MCF 10A (cell line): ENCODE measurements at places on chromosomes 16 and 17. TPM values are rescaled to one million over a fixed set of nuclear protein-coding genes. Genes with fewer than 3 reads are reported as not detected.

GRCh38 chr17:39473310-39473709 lies 12.0 kb downstream of the CDK12 start:
- no peak for DNase-seq

GRCh38 chr16:86285938-86286921 lies 224.1 kb upstream of the FOXF1 start:
- DNase-seq, result no peak

GRCh38 chr17:75240394-75241142 lies 20.8 kb downstream of the GGA3 start:
- DNase-seq, result peak; percentile 37

- DNase-seq, result peak; percentile 14
These were observed 884 bp upstream of the JPT1 start for GRCh38 chr17:75155191-75155601.

- no peak for DNase-seq
These were observed 6.4 kb downstream of the PDK2 start for GRCh38 chr17:50101346-50102163.

DNA sequence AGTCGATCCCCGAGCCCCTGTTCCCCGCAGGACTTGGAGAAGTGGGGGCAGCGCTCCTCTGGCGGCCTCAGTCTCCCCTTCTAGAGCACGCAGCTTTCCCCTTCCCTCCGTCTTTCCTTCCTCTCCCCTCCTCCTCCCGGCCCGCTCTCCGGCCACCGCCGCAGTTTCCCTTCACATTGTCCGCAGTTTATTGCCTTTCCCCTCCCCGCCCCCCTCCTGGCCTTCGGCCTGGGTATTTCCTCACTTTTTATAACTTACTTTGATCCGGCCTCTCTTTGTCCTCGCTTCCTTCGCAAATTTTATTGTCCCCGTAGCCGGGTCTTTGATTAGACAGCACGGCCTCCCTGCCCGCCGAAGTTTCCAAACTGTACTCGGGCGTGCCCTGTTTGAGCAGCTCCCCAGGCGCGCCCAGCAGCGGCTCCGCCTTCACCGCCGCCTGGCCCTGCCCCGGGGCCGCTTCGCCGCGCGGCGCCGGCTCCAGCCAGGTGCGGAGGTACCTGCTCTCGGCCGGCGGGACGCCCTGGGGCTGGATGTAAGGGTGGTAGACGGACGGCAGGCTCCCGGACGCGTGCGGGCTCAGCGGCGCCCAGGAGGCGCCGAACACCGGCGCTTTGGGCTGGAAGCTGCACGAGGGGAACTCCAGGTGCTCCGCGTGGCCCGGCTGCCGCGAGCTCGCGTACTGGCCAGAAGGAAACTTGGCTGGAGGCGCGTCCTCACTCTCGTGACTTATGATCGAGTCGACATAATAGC lies 488 bp downstream of the HOXB9 start:
- DNase-seq, result peak; percentile 44

- peak; percentile 87 for DNase-seq
These were observed at the start of gene SHCBP1 for GRCh38 chr16:46621006-46621933. TSS of gene SHCBP1 (minus strand) at chr16:46621379. CDS start at chr16:46621359, 20 bp downstream.

DNA sequence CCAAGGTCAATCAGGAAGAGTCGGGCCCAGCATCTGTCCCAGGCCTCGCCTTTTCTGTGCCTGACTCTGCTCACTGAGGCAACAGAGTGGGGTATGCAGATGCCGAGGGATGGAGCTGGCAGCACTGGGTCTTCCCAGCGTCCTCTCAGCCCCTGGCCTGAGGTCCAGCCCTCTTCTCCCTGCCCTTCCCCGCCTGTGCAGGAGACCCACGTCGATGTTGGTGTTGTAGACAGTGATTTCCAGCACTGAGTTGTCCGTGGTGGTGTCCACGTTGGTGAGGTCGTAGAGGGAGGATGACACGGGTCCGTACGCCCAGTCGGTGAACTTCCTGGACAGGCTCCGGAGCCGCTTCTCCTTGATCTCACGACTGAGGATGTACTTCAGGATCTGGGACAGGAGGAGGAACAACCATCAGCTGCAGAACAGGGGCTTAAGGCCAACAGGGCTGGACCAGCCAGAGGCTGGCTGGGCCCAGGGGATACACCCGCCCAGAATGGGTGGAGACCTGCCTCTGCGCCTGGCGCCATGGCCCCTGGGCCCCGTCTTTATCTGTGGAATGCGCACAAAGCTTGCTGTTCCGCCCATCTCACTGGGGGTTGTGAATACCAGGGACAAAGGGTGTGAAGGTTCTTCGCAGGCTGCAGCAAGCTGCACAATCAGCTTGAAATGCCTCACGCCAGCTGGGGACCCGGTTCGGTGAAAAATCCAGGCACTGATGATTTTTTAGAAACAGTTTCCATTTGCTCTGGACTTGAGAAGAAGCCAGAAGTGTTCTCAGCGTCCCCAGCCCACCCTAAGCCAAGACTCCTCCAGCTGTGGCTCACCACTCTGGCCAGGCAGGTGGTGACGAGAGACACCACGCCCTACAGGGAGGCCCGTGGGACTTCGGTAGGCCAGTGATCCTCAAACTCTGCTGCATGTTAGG lies 27.5 kb downstream of the TRPV3 start:
- DNase-seq, result no peak

- DNase-seq, result peak; percentile 69
These were observed 2.5 kb upstream of the LASP1 start for GRCh38 chr17:38867179-38867967.

- peak; percentile 58 for DNase-seq
These were observed 39.5 kb downstream of the RCVRN start for GRCh38 chr17:9865586-9865985.

DNA sequence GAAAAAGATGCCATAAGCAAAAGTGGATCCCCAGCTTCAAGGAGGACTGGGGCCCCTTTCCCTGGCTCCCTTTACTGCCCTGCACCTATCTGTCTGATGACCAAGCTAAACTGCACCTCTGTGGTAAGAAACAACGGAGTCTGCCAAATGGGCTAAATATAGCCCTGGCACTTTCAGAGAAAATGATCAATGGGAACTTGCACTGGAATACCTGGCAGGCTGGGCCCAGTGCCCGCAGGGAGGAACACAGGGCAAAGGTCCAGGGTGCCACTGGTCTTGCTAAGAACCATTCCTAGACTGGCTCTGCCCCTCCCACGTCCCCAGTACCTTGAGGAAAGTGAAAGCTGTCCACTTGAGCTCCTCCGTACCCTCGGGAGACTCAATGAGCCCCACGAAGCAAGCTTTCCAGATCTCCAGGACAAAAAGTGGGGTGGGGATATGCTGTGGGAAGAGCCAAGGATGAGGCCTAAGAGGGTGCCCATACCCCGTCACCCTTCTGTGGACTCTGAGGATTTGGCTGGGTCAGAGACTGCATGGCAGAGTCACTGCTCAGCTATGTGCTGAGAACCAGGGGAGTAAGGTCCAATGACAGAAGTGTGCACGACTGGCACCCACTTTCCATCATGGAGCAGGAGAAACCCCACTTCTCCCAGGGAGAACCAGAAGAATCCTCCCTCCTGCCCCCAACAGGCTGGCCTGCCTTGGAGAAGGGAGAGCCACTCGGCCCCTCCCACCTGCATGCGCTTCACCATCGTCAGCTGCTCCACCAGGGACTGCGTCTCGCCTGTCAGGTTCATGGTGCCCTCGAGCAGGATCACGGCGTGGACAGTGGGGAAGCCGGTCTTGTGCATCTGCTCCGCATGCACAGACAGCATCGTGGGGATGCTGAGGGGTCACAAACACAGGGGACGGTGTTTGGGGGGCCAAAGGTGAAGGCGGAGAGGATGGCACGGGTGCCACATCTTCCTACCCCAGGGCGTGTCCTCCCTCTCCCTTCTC lies 17.4 kb downstream of the CSF3 start:
- DNase-seq, result peak; percentile 42

DNA sequence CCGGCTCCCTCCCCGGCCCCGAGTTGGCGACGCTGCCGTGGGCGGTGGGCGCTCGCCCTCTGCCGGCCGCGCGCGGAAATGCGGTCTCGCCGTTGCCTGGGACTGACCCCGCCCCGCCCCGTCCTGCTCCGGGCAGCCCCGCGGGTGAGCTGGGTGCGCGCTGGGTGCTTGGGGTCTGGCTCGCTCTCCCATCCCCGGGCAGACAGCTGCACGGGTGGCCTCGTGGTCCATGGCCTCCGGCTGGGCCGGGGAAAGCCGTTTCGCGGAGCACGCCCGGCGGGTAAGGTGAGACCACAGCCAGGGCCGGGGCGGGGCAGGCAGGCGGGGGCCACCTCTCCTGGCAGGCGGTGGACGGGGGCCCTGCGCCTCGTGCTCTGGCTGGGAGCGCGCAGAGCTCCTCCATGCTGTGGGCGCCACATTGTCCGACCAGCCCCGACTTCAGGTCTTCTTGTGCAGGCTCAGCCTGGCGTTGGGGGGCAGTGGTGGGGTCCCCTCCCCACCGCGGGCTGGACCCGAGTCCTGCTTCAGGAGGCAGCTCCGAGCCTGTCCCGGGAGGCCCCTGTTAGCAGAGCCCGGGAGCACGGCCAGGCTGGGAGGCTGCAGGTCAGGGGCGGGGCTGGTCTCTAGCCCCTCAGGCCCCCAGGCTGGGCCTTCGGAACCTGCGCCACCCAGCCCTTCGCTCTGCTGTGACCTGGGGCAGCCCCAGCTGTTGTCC lies 7.0 kb upstream of the C1QTNF8 start:
- peak; percentile 39 for DNase-seq

DNA sequence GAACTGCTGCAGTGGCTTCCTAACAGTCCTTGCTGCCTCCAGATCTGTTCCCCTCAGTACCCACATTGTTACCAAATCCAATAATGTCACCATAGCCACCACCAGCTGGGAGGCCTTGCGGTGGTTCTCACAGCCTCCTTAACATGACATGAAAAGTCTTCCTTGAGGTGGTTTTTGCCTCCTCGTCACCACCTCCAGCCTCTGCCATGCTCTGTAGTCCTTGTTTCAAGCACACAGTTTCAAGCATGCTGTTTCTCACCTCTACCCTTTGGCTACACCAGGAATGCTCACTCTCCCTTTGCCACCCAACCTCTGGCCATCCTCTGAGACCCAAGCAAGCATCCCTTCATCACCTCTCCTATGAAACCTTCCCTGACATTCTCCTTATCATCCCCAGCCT lies 47.2 kb downstream of the DNAH9 start:
- no peak for DNase-seq

DNA sequence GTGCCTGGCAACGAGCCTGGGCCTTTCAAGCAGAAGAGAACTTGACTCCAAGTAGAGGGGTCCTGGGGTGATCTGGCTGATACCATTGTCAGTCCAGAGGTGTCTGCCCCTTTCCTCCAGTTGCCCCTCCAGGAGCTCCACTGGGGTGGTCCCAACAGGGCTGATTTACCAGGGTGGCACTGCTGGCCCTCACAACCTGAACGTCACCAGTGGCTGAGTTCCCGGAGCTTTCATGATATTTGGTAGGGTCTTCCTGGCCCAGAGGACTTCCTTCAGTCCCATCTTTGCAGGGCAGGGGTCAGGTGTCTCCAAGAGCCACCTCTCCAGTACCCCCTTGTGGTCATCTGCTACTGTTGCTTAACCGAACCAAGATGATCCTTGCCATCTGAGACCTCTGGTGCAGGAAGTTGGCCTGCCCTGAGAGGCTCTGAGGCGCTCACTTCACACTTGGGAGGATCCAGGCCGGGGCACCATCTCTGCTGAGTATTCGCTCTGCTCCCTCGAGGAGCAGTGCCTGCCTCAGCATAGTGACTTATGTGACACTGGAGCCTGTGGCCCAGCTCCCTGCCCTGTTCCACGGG lies 3.5 kb downstream of the LIMD2 start:
- DNase-seq, result peak; percentile 31

DNA sequence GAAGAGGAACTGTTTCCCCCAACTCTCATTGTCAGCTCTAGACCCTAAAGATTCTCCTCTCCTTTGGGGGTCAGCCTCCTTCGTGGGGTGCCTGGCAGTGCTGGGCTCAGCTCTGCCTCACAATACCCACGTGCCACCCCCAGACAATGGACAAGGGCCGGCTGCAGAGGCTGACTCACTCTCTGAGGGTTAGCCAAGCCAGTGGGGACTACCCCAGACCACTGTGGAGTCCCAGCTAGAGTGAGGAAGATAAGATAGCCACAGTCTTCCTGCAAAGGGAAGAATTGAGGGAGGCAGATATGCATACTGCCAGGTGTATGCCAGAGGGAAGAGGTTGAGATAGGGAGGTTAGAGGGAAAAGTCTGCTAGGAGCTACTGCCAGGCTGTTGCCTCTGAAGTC lies 13.5 kb upstream of the MTMR4 start:
- DNase-seq, result peak; percentile 54

GRCh38 chr16:86252596-86252995 lies 257.7 kb upstream of the FOXF1 start:
- DNase-seq, result peak; percentile 66

DNA sequence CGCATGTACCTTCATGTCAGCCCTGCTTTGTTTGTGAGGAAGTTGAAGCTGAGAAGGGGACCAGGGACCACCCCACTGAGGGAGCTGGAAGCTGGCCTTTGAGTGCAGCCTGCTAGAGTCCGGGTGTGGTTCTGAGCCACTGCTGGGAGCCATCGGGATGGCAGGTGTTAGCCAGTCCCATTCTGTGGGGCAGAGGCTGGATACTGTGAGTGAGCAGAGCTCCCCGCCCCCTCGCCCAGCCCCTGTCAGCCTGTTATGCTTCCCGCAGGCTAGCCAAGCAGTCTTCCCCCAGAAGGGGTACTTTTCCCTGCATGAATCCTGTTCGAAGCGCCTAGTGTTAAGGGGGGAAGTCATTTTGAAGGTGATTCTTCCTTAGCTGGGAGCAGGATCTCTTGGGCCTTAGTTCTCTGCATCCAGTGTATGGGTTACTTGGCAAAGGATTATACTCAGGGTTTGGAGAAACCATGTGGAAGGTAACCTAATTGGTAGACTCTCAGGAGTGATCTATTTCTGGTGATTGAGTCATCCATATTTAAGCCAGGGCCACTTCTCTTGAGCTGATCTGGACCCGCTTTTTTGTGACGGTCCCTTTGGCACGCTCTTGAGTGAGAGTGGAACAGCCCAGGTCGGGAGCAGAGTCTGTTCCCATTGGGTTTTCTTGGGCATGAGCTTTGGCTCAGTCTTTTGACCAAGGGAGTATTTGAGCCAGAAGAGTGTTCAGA lies 23.8 kb downstream of the AKAP1 start:
- DNase-seq, result no peak

GRCh38 chr16:21656795-21657768 lies 4.7 kb upstream of the IGSF6 start:
- peak; percentile 62 for DNase-seq

- DNase-seq, result no peak
These were observed 141.8 kb downstream of the KATNIP start for GRCh38 chr16:27691721-27692120.

DNA sequence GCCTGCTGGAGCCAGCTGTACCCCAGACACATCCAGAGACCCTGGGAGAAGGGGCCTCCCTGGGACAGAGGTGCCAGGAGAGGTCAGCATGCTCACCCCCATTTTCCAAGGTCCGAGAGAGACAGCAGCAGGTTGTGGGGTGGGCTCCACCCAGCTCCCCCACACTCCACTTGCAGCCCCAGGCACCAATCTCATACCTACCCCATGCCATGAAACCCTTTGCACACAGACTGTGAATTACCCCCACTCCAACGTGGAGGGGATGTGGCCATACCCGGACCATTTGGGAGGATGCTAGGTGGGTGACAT lies 34.0 kb downstream of the ZFPM1 start:
- DNase-seq, result no peak

GRCh38 chr17:2337544-2338314 lies 428 bp downstream of the SGSM2 start:
- peak; percentile 42 for DNase-seq

Gene CTRB1
- not detected in 2 replicates for total RNA-seq

Gene ARL5C
- not detected in 2 replicates for total RNA-seq

Gene ATP2C2
- not detected in 2 replicates for total RNA-seq

Gene CMTM1
- 2.1 and 4.8 TPM in 2 replicates for total RNA-seq

Gene CHRNE
- total RNA-seq, result not detected in 2 replicates

Gene KRTAP4-9
- total RNA-seq, result not detected in 2 replicates

Gene TPSB2
- not detected in 2 replicates for total RNA-seq

Gene CLDN7
- total RNA-seq, result 20.8 and 23.9 TPM in 2 replicates
